Effector memory CD4-positive, alpha-beta T cell (primary cell): ENCODE measurements at places on chromosomes 2 and 18.

DNA sequence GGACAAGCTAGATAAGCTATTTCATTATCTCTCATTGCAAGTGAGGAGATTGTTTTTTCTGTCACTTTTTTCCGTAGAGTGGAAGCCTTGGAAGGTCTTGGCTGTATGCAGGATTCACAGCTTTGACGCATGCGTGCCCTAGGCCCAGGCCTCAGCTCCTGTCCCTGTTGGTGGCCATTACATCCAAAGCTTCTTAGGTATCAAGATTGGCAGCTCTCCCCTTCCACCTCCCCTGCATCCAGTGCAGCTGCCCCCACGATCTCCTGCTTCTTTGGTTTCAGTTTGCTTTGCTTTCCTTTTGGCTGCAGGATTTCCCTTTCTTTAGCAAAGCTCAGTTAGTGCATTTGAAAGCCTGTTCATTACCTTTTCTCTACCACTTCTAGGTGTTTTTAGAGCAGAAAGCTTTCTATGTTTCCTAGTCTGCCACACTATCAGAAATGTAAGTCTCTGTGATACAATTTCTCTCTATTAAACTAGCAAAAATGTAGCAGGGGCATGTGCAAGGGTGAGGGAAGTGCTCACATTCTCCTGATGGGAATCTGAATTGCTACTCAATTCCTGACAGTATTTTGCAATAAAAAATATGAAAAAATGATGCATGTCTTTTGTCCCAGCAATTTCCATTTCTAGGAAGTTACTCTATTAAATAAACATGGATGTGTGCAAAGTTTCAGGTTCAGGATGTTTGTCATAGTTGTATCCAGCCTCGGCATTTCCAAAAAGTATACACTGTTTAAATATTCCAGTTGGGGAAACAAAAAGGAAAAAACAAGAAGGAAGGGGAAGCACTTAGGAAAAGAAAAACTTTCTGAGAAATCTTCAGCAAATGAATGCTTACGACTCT, 91.2 kb downstream of the LIPG start:
- no peak for DNase-seq

- DNase-seq, result no peak
These were observed 44.2 kb upstream of the HS6ST1 start for GRCh38 chr2:128362889-128363228.

DNA sequence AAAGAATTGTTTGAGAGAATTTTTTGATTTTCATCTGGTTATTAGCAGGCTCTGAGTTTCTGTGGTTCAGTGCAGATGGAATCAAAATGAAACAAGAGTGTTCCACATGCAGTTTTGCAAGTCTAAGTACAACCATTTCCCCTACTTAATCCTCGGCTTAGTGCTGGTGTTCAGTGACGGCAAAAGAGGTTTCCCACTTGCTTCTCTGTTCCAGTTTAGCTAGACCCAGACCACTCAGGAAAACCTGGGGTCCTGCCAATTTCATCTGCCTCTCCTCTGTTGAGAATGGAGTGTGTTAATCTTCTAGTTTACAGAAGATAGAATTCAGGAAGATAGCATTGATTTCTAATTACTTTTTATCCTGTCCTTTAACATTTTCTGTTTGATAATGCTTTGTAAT, 996.2 kb upstream of the FANCL start:
- DNase-seq, result no peak

DNA sequence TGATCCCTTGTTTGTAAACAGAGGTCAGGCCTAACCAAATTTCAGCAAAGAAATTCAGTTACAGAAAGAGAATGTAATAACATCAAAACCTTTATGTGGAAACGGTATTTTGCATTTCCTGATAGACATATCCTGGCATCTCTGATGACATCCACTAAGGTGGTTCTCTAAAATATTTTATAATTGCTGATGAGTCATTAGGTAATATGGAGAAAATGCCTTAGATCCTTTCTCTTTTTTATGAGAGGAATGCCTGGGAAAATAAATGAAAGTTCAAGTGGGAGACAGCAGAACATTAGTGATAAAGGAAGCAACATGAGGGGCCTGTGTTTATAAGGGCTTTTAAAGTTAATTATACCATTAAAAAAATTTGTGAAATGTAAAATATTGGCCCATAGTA, 72.6 kb downstream of the PLCL1 start:
- DNase-seq, result no peak

DNA sequence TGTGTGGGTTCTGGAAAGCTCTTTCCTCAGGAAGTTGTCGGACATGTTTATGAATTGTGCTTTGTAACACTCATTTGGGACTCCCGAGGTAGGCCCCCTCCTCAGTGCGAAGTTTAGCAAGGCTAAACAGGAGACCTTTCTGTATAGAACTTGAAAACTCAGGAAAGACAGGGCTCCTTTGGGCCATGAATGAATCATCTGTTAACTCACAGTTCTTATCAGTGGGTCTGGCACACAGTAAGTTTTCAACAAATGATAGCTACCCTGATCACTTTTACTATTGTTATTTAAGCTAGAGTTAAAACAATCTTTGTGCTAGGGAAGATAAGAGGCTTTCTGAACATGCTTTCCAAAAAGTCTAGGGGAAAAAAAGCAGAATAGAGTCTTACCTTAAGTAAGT, 430.5 kb upstream of the ETAA1 start:
- no peak for DNase-seq

GRCh38 chr18:33210575-33211189, 229.8 kb downstream of the CCDC178 start:
- DNase-seq, result no peak

GRCh38 chr18:43060020-43060419, 55.5 kb downstream of the RIT2 start:
- no peak for DNase-seq

DNA sequence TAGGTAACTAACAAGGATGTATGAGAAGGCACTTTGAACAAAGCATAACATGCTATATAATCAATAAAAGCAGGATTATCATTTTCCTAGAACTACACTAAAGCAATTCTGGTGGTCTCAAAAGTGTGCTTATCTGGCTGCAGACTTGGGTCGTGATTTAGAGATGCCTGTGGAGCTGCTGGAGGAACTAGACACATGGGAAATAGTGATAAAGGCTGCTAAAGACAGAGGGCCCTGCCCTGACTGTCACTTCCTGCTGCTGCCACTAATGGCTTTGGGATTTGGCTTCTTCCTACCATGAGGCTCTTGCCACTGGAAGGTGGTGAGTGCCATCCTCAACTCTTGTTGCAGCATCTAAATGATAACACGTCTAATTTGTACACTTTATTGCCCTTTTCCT, 22.5 kb downstream of the TMEM178A start:
- DNase-seq, result no peak

DNA sequence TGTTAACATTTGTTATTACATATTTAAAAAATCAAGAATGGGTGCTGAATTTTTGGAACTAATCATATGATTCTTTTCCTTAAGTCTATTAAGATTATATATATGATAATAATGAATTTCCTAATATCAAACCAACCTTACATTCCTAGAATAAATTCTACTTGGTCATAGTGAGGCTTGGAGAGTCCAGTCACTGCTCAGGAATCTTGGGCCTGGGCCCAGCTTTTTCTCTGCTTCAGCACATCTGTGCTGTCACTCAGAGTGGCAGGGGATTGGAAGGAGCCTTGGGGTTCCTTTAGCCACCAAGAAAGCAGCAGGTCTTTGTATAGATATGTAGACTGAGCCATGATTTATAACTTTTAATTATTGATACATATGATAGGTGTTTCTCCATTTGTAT, 19.9 kb upstream of the ZAP70 start:
- no peak for DNase-seq

DNA sequence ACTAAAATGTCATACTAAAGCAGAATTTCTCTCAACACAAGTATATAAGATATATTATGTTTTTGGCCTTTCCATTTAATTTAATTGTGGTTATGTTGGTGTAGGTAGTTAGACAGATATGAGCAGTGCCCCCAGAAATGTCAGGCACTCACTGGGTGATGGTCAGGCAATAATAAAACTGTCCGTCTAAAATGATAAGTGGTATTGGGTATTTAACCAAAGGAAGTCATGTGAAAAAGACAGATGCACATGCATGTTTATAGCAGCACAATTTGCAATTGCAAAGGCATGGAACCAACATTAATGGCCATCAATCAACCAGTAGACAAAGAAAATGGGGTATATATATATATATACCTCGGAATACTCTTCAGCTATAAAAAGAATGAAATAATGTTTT, 936.6 kb upstream of the SLC39A10 start:
- no peak for DNase-seq

GRCh38 chr2:160208655-160209515, 8.8 kb upstream of the ITGB6 start:
- no peak for DNase-seq

GRCh38 chr18:68735483-68736343, 20.8 kb upstream of the TMX3 start:
- DNase-seq, result no peak

DNA sequence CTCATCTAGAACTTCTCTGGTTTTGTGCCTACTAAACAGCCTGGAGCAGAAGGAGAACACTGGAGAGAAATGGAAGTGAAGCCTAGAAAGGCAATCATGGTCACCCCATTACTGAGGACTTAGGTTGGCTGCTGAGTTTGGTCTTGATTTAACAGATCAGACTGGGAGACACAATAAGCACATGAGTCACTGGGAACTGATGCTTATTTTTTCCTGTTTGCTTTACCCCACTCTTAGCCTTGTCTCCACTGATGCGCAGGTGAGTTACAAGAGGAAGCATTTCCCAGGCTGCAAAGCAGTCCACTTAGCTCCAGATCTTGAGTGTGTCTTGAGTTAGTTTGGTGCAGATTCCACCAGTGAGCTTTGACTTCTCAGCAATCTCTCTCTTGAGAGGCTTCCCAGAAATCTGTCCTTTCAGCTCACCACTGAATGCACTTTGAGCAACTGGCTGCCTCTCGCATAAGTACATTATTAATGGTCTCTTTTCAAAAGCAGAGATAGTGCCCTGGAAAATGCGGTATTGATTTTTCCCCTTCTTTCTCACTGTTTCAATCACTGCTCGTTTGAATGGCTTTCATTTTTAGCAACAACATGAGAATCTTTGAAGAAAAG, 390.2 kb upstream of the SETBP1 start:
- DNase-seq, result no peak

GRCh38 chr18:57856557-57857280, 53.6 kb upstream of the ATP8B1 start:
- no peak for DNase-seq

DNA sequence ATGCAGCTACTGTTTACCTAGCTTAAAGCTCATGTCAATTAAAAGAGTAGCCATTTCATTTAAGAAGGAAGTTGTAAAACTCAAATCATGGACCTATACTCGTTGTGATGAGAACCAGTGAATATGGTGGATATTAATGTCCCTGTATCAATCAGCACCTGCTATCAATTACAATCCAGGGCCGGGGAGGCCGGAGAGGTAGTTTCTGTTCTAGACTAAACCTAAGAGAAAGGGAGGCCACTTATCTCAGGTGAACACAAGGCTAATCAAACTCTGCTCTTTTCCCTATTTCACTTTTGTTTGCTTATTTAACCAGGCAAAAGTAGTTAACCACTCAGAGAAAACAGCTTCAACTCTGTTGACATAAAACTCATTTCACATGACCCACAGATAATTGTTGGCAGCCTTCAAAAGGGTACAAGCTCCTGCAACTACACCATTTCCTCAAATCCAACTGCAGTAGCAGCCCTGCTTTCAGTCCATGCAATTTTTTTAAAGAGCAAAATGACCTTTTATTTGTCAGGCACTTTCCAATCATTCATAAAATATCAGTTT, 27.8 kb upstream of the SLC9A2 start:
- DNase-seq, result no peak

- no peak for DNase-seq
These were observed 51.9 kb upstream of the LYPD1 start for GRCh38 chr2:132721938-132722337.

DNA sequence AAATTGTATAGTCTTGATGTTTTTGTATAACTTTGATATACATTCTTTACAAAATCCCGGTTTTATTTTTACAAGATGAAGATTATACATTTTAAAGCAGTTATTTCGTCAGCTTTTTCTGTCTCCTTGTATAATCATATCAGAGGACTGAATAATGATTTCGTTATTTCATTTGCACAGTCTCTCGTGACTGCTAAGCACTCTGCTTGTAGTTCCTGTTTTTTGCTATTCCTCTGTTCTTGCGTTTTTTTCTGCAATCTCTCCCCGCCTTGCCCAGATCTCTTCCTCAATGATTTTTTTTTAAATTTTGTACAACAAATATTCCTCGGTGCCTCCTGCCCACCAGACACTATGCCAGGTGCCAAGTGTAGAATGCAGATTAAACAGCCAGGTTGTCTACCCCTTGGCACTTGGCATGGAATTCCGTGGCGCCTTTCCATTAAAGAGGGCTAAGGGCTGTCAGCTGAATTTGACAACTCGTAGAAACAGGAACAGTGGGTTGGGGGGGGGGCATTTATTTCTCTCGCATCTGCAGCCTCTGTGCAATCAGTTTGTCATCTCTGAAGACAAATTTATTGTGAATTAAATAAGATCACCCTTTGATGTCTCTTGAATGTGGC, 69.6 kb downstream of the KLHL29 start:
- DNase-seq, result no peak

- no peak for DNase-seq
These were observed 31.5 kb downstream of the ZNF519 start for GRCh38 chr18:14100503-14101286.

DNA sequence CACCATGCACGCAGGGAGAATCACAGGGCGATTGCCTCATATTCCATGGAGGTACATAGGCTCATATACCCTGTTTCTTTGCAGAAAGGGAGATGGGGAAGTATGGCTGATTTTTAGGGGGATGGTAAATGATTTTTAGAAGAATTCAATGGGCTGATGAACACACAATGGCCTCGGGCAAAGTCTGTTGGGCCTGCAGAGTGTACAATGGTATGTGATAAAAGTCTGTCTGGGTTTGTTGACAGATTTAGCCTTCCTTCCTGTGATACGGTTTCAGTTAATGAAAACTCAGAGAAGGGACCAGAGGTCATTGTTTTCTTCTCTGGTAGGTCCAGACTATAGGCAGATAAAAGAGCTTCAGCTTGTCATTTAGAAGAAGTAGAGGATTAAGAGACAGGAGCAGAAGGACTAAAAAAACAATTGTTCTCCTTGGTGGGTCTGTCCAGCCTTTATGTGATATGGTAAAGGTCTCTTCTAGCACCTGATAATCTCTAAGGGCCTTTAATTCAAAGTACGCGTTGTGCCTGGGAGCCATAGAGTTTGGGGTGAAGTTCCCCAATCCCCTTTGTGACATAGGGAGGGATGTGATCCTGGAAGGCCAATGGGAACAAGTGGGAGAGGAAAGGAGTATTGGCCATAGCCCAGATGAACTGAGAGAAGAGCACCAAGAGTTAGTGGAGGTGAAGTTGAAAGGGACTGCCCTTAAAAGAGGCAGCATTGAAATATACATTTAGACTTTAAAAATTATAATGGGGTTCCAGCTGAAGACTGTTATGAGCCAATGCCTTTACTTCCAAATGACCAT, 107.5 kb upstream of the SERPINE2 start:
- no peak for DNase-seq
